ENCODE measurements at places on chromosomes 6 and 20.

DNA sequence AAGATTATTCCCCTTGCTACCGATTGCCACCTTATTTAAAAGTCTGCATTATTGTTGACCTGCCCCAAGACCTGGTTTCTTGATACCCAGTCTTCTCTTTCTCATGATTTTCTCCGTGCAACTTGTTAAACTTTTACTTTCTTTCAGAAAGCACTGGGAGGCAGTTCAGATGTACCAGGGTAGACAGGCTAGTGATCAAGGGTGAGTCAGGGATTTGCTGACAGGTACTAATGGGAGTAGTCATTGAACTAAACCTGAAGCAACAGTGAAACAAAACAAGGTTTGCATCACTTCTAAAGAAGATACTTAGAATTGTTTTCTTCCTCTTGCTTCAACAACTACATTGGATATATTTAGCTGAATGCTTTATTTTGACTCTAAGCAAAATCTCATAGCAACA lies 124.4 kb downstream of the KCNQ5 start:
- no peak for DNase-seq

GRCh38 chr20:62970307-62971210 lies 18.1 kb downstream of the SLC17A9 start:
- no peak for DNase-seq

DNA sequence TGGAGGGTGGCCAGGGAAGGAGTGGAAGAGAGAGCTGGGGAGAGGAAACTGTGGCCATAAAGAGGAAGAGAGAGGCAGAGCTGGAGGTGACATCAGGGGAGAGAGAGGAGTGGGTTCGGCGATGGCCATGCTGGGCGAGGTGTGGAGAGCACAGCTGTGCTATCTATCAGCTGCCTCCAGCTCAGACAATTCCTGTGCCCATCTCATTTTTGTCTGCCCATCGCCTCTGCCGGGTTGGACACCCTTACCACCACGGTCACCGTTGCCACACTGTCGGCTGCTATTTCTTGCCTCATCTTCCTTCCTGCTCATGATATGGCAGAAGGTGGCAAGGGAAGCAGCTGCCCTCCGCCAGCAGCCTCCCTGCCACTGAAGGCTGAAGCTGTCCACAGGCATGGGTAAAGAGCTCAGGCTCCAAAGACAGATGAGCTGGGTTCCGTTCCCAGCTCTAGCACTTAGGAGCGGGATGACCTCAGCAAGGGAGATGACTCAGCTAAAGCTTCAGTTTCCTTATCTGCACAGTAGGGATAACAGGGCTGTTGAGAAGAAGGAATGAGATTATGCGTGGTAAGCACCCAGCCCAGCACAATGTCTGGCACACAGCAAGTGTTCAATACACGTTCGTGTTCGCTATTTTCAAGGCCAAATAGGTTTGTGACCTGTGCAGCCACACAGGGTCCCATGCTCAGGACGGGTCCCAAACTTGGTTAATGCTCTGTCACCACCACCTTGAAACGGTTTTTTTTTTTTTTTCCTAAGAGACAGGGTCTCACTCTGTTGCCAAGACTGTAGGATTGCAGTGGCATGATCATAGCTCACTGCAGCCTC lies 21.9 kb upstream of the TAF8 start:
- DNase-seq = no peak

DNA sequence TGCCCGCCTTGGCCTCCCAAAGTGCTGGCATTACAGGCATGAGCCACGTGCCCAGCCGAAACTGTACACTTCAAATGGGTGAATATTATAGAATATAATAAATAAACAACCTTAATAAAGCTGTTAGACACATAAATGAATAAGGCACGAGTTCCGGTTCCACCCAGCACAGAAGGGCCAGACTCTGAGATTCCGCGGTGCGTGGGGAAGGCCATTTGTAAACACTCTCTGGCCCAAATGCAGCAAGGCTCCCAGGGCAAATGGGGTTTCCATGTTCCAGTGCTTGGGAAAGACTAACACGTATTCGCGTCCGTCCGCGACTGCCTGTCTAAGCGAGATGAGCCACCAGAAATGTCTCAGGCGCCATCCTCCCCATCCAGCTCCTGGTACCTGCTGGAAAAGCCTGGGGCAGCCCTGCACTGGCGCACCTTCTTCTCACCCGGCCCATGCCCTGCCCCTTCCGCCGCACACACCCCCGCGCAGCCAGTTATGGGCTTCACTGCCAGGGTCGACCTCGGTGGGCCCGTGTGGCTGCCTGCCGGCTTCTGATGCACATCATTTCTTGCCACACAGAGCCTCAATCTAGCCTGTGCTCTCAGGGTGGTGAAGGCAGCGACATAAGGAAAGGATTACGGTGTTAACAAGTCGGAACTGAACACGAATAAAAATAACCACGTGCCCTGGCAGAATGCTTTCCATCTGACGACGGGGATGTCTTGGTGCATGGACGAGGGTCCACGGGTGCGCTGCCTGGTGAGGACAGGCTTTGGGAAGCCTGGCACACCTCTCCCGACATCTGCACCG lies 5.5 kb upstream of the LSM14B start:
- no peak for DNase-seq

DNA sequence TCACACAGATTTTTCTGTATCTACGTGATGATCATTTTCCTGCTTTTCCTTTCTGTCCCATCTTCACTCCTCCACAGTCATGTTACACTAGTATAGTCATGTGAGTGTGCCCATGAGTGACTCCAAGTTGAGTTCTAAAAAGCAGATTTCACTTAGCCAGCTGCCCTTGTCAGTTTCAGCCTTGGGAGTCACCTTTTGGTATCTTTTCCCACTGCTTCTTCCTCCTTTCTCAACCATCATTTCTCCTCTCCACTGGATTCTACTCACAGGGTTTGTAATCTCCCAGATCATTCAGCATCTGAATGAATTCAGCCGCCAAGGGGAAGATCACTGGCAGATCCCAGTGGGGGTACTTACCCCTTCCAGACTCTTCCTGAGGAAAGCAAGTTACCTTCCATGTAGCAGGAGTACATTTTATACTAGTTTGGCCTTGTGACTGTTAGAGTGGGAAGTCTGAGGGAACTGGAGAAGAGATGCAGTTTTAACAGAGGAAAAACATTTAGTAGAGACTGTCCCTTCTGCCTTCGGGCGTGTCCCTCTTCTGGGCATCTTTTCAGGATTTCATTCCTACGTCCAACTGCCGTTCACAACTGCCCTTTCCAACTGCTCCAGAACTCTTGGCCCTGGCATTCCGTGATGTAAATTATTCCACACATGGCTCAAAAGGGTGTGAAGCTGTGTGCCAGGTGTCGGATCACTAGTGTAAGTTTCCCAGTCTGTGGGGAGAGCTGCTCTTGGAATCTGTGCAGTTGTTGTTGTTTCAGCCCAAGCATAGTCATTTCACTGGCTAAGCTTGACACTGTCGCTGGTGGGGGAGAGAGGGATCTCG lies 38.9 kb downstream of the BICRAL start:
- no peak for DNase-seq

DNA sequence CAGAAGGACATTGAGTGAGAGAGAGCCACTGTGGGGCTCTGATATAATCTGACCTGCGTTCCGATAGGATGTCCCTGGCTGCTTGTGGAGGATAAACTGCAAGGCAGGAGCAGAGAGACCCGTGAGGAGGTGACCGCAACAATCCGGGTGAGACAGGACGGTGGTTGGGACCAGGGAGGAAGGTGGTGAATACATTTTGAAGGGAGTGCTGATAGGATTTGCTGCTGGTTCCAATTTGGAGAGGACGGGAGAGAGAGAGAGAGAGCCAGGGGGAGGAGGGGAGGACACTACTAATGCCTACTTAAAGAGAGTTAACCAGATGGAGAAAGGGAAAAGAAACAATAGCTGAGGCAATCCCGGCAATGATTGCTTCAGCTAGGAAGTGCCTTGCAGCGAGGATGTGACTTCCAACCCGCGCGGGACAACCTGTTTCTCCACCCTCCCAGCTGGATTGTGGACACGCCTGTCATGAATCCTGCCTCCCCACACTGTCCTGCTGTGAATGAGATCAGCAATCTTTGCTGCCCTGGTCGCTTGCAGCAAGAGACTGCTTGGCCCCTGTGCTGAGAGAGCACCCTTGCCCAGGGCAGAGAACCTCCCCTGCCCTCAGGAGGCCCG lies 199.0 kb upstream of the KCNG1 start:
- DNase-seq = no peak

DNA sequence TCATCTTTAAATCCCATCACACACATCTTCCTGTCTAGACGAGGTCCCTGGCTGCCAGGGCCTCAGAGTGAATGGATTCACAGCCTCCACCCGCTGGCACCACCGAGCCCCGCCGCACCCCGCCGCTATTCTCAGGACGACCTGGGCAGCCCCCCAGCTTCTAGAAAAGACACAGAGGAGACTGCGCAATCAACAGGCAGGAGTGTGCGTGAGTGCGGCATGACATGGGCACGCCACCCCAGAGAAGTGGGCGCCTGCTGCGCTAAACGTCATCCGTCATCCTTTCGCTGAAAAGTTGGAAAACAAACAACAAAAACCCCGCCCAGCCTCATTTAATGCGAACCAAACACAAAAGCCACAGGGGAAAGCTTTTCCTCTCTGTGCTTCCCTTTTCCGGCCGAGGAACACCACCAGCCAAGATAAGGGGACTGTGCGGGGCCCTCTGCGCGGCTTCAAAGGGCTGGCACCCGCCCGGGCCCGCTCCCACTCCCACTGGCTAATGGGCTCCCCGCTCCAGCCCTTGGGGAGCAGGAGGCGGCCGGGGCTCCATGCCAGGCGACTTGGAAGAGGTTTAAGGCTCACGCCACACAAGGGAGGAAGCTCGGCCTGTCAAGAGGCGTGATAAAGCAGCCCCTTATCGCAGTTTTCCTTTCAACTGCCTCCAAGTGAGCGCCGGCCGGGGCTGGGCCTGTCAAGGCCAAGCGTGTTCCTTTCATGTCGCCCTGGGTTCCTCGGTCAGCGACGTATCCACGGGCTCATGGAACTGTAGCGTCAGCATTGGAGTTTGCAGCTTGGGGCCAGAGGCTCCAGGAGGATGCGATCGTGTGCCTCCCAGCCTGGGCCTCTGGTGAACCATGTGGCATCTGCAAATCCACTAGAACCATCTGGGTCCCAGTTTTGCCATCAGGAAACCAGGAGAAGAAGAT lies 50.1 kb downstream of the NFATC2 start:
- no peak for DNase-seq

Measured in GM18507 (cell line).